ENCODE measurements at places on chromosomes 13 and 19. TPM values are rescaled to one million over a fixed set of nuclear protein-coding genes. Genes with fewer than 3 reads are reported as not detected.

The NKPD1 gene
- total RNA-seq, result 1.2 TPM

The ERICH4 gene
- total RNA-seq, result not detected

The FCER2 gene
- total RNA-seq, result not detected

The RGL3 gene
- 0.41 TPM for total RNA-seq

The CRLF1 gene
- total RNA-seq, result 2.4 TPM

The SLC6A16 gene
- total RNA-seq, result not detected

The FOSB gene
- 2.0 TPM for total RNA-seq

The GSX1 gene
- 0.41 TPM for total RNA-seq

The ZNF541 gene
- total RNA-seq, result under 0.01 TPM

The LHB gene
- total RNA-seq, result not detected

DNA sequence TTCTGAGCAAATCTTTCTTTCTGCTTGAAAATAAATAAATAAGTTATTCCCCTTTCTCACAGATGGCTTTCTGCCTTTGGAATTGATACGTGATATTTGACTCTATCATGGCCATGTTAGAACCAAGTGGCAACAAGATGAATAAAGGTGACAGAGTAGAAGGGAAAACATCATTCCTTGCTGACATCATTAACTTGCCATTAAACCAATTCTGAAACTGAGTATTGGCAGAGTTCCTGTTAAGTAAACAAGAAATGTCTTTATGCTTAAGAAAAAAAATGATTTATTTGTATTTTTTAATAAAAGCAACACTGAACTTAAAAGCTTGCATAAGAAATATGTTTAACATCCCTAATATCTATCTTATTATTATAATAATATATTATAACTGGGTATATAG lies 828.1 kb downstream of the PCDH9 start:
- no peak for DNase-seq

GRCh38 chr13:95756072-95756471 lies 79.1 kb downstream of the DNAJC3 start:
- DNase-seq, result no peak

DNA sequence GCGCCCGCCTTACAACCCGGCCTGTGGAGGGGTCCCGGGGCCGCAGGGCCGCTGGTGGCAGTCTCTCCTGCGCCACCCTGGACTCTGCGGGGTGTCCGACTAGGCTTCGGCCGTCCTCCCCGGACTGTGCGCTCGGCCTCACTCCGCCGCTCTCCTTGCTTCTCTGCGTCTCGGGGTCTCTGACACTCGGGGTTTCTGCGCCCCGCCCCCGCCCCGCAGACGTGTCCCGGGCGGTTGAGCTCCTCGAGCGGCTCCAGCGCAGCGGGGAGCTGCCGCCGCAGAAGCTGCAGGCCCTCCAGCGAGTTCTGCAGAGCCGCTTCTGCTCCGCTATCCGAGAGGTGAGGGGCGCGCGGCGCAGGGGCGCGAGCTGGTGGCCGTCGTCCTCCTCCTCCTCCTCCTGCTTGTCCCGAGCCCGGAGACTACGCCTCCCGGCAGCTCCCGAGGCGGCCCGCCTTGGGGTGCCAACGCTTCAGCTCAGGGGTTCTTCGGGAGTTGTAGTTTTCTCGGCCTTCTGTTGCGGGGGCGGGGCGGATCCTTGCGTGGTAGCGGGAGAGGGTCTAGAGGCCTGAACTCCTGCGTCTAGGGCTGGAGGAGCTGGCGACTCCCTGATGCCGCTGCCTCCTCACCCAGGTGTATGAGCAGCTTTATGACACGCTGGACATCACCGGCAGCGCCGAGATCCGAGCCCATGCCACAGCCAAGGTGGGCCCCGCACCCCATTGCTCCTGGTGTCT lies 627 bp downstream of the LIN7B start:
- peak; percentile 63 for DNase-seq

DNA sequence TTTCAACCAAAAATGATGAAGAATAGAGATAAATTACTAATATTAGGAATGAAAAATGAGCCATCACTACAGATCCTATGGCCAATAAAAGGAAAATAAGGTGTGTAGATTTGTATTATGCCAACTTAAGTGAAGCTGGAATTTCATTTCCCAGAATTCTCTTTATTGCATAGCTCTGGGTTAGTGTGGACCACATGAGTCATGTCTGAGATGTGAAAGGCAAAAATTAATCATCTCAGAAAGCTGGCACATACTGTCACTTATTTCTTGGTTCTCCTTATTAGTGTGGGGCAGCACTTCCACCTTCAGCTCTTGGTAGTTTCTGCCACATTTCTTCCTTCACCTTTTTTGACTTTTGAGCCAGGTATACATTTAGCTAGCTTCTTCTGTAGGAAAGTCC lies 82.6 kb downstream of the KATNAL1 start:
- no peak for DNase-seq

GRCh38 chr19:54660964-54661363 lies 1.8 kb upstream of the LILRB4 start:
- no peak for DNase-seq

DNA sequence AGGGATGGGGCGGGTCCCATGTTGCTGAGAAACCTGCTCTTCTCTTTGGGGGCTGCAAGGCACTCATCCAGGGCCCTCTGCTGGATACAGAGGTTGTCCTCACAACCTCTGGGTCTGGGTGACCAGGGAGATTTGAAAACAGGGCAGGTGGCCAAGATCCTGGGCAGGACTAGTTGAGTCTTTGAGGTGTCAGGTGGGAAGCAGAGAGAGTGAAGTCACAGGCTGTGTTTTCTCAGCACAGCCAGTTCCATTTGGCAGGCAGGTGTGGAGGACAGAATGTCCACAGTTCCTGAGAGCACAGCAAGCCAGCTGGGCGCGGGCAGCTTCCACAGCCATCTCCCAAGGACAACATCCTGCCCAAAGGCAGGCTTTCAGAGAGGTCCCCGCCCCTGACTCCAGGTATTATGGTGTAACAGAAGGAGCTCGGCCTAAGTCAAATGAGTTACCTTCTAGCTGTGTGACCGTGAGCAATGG lies 118.8 kb downstream of the NUFIP1 start:
- no peak for DNase-seq

- DNase-seq, result no peak
Measured at GRCh38 chr13:98513837-98514236, 63.1 kb downstream of the STK24 start.

DNA sequence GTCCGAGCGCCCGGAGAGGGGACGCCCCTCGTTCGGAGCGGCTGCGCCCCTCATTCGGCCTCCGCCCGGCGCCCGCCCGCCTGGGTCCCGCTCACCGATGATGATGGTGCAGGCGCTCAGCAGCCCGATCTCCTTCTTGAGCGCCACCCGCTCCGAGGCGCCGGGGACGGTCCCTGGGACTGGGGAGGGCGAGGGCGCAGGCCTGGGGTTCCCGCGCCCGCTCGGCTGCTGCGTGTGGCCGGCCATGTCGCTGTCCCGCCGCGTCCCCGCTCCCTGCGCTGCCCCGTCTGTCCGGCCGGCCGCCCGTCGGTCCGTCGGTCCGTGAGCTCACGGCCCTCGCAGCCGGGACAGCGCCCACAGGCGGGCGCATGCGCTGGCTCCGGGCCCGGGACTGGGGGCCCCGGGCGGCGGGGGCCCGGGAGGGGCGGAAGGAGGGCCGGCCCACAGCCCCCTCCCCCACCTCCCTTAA lies at the start of gene SLC7A10:
SLC7A10 (minus strand) TSS at position 393 of the 469 bp plus-strand sequence; CDS start at position 246, 147 bp downstream.
- DNase-seq, result no peak

GRCh38 chr13:74575729-74576125 lies 441.5 kb upstream of the KLF12 start:
- DNase-seq, result peak; percentile 27

- no peak for DNase-seq
Measured at GRCh38 chr19:17458970-17459369, 1.8 kb downstream of the NXNL1 start.

DNA sequence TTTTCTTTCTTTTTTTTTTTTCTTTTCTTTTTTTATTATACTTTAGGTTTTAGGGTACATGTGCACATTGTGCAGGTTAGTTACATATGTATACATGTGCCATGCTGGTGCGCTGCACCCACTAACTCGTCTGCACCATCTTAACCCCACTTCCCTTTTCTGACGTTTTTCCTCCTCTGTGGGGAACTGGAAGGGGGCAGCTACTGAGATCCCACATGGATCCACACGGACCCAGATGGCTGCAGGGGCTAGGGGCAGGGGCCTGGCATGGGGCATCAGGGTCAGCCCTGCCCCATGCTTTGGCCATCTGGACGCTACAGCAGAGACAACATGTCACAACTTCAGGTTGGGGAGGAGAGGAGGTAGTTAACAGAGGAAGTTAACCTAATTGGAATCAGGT lies 54.3 kb downstream of the RUBCNL start:
- DNase-seq, result no peak

DNA sequence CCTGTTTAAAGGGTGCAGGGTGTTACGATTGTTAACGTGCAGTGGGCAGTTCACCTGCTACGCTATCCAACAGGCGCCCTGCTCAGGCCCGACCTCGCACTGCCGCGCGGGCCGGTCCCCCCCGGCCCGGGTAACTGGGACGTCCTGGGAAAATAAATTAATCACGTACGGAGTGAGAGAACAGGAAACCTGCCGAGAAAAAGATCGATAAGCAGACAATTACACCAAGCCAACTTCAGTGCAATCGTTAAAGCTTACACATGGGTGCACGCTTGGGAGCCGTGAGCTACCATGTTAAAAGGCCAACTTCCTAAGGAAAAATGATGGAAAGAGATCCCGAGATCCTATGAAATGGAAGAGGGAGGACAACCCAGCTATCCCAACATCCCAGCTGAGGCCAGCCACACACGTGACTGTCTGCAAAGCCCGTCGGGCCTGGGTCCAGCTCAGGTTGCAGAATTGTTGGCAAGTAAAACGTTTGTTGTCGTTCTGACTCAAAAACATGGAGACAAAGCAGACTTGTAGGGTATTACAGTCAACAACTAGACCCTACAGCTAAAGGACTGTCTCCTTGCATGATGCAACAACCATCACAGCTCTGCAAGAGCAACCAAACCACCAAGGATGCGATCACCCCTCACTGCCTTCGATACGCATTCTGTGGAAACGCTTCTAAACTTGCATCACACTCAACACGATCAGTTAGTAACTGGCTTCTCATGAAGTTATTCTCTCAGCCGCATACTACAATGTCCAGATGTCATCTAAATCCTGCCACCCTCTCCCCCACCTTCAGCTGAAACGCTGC lies 741 bp upstream of the TUBGCP3 start:
- DNase-seq, result no peak

GRCh38 chr13:112619730-112620631 lies 32.0 kb upstream of the TUBGCP3 start:
- DNase-seq, result no peak

GRCh38 chr19:40529093-40529954 lies 47.3 kb upstream of the SHKBP1 start:
- DNase-seq, result peak; percentile 99

DNA sequence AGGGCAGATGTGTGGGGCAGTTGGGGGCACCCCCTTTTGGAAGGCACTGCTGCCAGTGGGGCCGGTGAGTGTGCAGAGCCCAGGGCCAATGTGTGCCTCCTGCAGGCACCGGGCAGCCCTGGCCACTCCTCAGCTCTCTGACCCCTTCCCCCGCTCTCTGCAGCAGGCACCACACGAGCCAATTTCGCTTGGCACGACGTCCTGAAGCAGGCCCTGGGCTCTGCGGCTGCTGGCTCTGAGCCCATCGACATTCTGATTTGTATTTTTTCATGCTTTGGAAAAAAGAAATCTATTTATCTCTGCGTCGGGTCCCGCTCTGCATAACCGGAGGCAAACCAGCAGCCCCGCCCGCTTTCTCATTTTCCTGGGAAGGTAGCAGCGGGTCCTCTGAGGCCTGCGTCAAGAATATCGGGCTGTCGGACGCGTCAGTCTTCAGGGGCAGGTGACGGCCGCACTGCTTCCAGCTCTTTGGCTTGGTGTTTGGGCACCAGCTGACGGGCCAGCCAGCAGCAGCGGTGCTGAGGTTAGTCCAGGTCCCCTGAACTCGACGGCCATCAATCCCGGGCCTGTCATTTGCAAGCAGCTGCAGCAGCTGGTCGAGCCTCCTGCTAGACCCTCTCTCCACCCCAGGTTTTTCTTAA lies 134.3 kb downstream of the KDM4B start:
- peak; percentile 67 for DNase-seq

GRCh38 chr13:28641600-28641926 lies 17.4 kb upstream of the POMP start:
- no peak for DNase-seq

- DNase-seq, result no peak
Measured at GRCh38 chr19:13888281-13888680, 11.3 kb downstream of the NANOS3 start.

DNA sequence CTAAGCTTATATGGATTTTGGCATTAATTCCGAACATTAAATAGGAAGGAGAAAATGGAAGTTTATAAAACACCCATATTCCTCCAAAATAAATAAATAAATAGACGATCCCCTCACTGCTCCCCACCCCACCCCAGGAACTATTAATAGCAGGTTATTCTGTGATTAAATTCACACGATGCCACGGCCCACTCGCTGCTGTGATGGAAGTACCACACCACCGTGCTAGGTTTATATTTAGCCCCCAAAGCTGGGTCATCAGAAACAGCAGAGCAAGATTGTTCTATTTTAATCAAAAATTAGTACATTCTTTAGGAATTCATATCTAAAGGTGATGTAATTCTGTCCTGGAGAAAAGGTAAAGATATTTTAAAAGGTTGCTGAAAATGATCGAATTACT lies 65.4 kb downstream of the CCDC70 start:
- DNase-seq, result no peak

GRCh38 chr13:36089130-36089647 lies 42.0 kb downstream of the DCLK1 start:
- no peak for DNase-seq

DNA sequence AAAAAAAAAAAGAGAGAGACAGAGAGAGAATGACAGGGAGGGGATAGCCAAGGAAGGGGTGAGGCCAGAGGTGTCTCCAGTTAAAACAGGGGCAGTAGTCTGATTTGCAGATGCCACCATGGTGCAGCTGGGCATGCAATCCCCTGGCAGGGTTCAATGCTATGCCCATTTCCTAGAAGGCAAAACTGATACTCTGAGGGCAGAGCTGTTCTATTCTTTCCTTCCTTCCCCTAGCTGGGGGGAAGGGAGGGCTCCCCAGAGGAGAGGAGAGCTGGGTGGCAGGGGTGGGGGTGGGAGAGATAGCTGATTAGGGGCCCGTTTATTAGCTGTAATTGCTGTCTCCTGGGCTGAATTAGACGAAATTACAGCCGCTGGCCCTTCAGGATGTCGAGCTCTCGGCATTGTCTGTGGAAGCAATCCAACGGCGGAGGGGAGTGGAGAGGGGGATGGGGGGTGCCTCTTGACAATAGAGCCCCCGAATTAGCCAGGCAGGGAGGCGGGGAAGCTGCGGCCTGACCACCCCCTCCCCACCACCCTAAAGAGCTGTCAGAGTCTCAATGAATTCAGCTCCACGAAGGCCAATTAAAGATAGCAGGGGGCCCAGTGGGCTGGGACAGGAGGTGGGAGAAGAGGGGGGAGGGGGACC lies 14.4 kb upstream of the DPP9 start:
- DNase-seq, result no peak

DNA sequence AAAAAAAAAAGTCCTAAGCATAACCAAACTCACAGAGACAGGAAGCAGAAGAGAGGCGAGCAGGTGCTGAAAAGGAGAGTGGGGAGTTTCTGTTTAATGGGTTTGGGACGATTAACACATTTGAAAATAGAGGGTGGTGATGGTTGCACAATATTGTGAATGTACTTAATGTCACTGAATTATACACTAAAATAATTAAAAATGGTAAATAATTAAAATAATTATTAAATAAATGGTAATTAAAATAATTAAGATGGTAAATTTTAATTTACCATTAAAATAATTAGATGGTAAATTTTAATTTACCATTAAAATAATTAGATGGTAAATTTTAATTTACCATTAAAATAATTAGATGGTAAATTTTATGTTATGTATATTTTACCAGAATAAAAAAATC lies 74.8 kb upstream of the XPO4 start:
- no peak for DNase-seq

Measured in frontal cortex (tissue), 4 donors.